ENCODE measurements at places on chromosomes 16 and 17.

- no peak for DNase-seq
Measured at GRCh38 chr17:60513014-60513413, 13.0 kb downstream of the APPBP2 start.

DNA sequence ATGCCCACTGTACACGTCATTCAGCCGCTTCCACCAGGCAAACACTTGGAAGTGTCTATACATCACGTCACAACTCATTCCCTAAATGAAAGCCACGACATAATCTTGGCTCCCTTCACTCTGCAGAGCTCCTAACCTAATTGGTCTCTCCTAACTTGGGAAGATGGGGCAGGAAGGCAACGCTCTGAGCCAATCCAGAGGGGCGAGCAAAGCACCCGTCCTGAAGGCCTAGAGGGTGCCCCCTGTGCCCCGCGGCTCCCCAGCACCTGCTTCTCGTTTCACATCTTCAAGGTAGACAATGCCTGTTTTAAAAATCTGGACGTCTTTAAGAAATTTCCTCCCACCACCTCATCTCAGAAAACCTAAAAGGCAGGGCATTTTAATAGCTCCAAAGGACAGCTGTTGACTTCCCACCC is 1.0 kb downstream of the CSNK2A2 start:
- DNase-seq: no peak

DNA sequence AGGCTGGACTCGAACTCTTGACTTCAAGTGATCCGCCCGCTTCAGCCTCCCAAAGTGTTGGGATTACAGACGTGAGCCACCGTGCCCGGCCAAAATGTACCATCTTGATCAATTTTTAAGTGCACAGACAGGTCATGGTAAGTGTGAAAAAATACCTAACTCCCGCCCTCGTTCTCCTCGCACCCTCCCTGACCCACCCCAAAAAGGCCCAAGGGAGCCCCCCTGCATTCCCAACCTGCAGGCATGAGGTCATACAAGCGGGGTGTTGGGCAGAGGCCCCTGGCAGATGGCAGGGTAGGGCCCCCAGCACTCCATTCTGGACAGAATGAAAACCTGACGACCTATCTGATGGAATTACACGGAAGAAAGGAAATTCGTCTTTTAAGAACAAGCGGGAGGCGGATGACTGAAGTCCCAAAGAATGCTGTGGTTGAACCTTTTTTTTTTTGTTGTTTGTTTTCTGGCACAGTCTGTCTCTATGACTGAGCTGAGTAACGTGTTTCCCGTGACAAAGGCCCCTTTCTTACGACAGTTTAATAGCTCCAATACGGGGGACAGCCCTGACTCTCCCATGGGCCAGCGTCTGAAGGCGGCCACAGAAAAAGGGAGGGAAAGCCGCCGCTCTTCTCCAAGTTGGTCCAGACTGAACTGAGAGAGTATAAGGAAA is 376.4 kb downstream of the SLC39A11 start:
- DNase-seq: no peak

DNA sequence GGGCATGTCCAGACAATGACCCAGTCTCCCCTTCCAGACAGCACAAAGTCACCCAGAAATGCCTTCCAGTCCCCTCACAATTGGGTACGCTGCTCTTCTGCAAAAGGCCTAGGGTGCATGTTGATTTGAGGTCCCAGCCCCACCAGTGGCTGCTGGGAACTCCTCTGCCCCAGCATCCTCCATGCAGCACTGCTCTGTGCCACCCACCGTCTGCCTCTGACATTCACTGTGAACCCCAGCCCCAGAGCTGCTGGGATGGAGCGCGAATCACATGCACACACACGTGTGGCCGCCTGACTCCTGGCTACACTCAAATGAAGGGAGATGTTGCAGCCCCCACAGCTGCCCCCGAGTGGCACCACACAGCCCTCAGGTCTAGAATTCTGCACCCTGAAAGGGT is 1.2 kb upstream of the C17orf113 start:
- DNase-seq: no peak

DNA sequence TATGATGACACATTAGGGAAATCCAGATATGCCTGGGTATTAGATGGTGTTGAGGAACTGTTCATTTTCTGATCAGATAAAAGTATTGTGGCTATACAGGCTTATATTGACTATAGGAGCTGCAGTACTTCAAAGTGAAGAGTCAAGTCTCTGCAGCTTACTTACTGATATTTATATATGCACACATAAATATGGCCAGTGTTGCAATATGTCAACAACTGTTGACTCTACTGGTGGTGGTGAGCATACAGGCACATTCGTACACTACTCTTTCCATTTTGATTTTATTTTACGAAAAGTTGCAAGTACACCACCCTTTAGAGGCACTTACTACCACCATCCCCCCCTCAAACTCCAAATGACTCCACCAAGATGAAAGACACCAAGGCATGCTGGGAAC is 2.5 kb downstream of the CIAO2B start:
- DNase-seq: no peak

- no peak for DNase-seq
Measured at GRCh38 chr16:64282181-64282580, 839.7 kb downstream of the CDH11 start.

DNA sequence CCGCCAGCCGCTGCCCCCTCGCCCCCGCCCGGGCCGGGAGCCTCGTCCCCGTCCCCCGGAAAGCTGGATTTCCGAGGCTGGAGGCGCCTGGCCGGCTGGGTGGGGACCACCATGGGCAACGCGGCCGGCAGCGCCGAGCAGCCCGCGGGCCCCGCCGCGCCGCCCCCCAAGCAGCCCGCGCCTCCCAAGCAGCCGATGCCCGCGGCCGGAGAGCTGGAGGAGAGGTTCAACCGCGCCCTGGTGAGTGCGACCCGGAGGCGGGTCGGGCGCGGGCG is 266 bp downstream of the FMNL1 start:
- DNase-seq: no peak

- no peak for DNase-seq
Measured at GRCh38 chr17:32827227-32827626, 49.7 kb downstream of the MYO1D start.

DNA sequence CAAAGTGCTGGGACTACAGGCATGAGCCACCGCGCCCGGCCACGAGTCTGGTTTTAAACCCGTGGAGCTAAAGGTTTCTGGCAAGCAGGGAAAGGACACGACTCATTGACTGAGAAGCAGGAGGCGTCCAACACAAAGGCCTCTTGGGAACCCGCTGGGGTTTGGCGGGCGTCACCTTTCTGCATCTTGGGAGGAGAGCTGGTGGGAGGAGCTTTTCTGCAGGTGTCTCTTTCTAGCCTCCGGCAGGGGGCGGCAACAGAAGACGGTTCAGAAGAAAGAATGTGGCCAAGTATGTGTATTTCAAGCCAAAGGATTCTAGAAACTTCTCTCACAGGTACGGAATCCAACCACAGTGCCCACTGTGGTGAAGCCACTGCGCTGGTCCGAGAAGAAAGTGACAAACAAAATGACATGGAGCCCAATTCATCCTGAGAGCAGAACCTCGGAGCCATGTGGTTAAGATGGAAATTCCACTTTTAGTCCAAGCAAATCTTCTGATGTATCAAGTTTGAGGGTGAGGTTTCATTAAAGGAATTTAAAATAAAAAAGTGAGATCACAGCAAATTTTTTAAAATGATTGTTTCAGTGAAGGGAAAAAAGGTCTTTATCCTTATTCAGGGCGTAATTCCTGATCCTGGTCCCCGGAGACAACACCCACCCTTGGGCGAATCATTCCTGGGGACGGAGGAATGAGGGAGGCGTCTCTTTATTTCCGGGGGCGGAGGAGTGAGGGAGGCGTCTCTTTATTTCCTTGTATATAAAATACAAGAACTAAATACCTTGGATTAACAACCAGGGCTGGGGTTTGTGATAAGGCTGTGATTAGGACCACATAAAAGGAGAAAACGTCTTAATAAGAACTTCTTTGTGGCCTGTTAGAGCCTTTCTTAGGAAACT is 97.6 kb downstream of the MRM3 start:
- DNase-seq: peak; percentile 64

GRCh38 chr17:17745476-17746455 is 64.5 kb downstream of the RAI1 start:
- no peak for DNase-seq

GRCh38 chr17:50618300-50618699 is 16.4 kb upstream of the ABCC3 start:
- no peak for DNase-seq

DNA sequence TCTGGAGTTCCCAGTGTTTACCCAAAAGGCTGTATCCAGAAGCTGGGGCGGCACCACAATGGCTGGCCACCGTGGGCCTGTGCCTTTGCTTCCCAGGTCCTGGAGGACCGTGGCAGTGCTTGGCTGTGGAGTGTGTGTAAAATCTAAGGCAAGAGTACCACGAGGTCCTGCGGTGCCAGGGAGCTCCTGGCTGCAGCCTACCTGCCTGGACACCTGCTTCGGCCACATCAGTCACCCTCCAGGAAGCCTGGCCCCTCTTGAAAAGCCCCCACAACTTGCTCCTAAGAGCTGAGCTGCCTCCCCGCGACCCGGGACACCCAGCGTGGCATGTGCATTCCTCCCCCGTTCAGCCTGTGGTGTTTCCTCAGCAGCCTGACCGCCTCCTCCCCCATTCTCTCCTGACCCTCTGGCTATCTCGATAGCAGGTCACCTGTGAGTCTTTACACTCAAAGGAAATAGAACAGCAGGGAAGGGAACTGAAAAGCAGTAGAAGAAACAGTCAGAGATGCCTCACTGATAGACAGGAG is 7.9 kb downstream of the TIMM22 start:
- DNase-seq: no peak

- peak; percentile 15 for DNase-seq
Measured at GRCh38 chr16:3656491-3657468, 2.3 kb downstream of the DNASE1 start.

DNA sequence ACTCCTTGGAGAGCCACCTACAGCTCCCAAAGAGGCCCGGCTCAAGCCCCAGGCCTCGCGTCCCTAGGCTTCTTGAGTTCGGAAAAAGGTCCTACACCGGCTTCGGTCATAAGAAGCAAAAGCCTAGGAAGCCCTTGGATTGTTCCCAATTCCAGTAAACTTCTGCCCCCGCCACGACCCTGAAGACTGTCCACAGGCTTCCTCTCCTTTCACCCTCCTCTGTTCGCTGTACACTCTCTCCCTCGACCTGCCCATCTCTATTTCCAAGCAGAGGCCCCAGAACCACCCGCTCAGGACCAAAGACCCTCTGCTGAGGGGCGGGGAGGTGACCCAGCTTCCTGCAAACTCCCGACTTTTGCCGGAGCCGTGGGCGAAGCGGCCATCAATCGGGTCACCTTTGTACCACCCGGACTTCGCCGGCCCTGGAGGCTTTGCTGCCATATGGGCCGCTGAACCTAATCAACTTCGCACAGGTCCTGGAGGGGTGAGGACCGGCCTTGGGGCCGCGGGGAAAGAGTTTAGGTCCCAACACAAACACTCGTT is 2.7 kb downstream of the HOXB2 start:
- no peak for DNase-seq

GRCh38 chr17:52106072-52106471 is 52.4 kb downstream of the CA10 start:
- no peak for DNase-seq

DNA sequence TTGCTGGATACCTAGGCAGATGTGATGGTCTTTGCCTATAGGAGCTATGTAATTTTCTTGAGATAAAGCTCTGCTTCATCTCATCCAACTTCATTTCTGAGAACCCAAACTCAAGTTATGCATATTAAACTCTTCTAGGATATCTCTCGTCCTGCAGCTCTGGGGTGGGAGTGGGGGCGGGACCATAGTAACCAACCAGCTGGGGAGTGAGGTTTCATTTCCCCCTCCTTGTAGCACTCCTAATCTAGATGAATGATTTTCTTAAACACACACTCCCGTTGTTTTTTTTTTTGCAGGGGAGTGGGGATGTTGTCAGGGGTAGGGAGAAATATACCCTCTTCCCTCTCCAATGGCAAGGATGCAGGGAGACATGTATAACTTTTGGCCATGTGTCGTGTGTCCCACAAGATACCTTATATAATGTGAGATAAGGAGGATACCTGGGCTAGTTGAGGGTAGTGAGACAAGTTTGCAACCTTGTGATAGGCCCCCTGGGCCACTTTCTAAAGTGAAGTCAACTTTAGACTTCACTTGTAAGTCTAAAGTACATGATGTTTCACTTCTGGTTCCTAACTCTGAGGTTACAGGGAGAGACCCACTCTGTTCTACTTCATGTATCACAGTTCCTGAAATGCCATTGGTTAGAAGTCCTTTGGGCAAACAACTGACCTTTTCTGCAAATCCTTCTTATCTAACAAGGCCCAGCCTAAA is 10.5 kb upstream of the HEATR6 start:
- DNase-seq: no peak

DNA sequence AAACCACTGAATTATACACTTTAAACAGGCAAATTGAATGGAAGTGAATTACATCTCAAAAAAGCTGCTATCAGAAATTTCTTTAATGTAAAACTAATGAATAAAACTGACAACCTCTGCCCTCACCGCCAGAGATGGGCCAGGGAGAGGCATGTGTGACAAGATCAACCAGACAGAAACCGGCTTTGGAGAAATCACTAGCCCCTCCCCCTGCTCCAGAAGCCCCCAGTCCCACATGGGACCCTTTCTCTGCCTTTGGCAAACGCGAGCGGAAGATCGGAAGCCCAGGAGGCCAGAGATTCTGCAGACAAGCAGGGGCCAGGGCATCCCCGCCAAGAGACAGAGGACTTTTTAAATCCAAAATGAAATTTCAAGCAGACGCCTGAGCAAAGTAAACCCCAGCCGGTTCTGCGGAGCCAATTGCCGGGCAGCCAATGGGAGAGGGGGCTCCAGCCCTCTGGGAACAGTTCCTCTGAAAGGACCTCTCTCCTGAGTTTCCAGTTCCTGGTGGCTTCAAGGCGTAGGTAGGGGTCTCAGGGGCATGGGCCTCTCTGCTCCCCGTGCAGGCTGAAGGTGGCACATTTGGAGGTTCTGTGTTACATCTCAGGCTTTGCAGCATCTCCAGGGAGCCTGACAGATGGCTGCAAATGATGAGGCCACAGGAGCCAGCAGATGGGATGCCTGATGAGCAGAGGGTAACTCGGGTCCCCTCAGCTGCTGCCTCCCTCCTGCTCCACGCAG is 118.1 kb downstream of the GSG1L start:
- DNase-seq: no peak

DNA sequence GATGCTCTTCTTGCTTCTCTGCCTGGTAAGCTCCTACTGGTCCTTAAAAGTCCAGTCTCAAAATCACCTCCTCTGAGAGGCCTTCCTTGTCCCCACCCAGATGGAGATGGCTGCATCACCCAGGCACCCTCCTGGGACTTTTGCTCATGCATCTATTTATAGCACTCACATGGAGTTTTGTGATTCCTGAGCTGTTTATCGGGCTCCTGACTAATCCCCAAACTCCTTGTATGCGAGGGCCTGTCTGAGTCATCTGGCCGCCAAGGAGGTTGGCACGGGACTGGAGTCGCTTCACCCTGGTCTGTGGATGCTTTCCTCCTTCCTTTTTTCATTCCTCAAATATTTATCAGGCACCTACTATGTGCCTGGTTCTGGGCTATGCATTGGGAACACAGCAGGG is 2.3 kb upstream of the MAP2K3 start:
- no peak for DNase-seq

- peak; percentile 48 for DNase-seq
Measured at GRCh38 chr17:63446753-63447470, 806 bp upstream of the CYB561 start.

DNA sequence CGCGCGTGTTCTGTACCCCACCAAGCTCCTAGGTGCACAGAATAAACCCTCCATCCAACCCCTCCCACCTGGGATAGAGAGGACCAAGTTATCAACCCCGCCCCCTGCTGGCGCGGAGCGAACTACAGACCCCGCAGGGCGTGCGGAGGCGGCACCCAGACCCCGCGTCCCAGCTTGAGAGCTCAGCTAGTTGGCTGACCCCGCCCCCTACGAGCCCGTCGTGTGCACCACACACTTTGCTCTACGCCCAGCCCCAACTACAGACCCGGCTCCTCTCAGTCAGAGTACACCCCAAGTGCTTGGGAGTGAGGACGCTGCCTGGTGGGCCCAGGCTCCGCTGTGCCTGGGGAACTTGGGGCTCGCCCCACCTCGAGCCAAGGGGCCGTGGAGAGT is 1.5 kb downstream of the GRIN2A start:
- no peak for DNase-seq
